ENCODE measurements at places on chromosomes 6 and 20.
A peak's percentile ranks its signal among the peaks of the same experiment; 100 is the strongest.

GRCh38 chr6:127924031-127924430 is 23.2 kb upstream of the THEMIS start:
- no peak for DNase-seq

DNA sequence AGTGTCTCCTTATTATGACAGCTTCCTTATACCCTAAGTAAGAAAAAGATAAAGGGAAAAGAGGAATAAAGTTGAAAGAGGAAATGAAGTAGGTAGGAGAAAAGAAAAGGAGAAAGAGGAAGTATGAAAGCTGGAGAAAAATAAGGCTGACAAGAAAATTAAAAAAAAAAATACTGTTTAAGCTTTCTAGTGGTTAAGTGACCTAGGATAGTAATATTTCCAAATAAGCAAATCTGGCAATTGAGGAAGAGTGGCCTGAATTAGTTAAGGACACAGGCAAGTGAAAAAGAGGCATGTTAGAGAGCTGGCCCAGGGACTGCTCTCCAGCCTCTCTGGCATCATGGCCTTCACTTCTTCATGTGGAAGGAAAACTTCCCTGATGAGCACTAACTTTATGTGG is 76.5 kb upstream of the ADGRF1 start:
- no peak for DNase-seq

DNA sequence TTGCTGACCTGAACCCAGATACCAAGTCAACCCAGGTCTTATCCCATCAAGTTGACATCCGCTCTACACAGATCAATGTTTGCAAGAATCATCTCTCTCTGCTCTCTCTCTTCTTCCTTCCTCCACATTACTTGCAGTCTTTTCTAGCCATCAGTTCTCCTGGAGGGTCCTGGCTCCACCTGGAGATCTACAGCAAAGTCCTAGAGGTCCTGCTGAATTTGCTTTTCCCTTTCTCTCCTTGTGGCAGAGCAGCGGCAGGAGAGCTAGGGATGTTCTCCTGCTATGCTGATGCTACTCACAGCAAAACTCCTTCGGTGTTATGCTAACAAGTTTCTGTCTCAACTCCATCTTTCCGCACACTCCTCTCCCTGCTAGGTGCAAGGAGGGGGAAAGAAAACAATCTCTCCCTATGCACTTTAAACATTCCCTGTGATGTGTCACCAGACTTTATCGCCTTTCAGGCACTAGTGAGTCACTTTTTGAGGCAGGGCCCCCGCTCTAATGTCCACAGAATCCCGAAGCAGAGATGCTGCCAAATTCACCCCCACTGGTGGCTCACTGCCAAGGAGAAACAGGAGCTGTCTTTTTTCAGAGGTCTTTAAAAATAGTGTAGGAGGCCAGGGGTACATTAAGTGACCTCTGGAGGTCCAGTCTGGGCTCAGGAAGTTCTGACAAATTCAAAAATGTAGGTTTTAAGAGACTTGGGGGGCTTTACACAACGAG is 62.6 kb downstream of the FAM50B start:
- no peak for DNase-seq

GRCh38 chr20:46260480-46260879 is 47.8 kb downstream of the CDH22 start:
- DNase-seq = no peak

GRCh38 chr6:2192976-2193375 is 52.4 kb downstream of the GMDS start:
- DNase-seq = no peak

DNA sequence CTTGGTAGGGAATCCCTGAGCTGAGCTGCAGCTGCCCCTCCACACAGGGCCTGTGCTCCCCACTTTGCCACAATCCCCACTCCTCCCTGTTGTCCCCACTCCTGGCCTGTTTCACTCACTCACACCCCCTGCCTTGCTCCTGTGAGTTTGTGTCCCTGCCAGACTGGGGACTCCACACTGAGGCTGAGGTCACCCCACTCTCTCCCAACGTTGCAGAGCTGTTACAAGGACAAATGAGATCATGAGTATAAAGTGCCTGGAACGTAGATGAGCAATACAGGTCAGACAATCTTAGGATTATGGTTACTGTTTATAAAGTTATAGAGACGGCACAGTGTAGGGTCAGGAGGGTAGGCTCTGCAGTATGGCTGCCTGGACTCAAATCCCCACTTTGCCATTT is 426.0 kb upstream of the SULF2 start:
- DNase-seq = no peak

DNA sequence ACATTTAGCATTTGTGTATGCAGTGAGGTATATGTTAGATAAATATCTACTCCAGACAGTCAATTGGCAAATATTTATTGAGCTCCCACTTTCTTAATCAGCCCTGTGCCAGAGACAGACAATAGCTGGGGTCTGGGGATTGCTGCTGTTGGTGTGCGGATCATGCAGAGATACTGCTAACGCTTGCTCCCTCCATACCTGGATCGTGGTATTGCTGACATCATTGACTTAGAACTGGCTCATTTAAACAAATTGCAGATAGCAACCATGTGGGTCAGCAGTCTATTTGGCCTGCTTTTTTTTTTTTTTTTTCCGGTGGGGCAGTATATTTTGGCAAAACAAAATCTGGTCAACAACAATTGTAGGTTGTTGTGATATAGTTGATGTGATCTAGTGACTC is 9.5 kb downstream of the ARID1B start:
- no peak for DNase-seq

DNA sequence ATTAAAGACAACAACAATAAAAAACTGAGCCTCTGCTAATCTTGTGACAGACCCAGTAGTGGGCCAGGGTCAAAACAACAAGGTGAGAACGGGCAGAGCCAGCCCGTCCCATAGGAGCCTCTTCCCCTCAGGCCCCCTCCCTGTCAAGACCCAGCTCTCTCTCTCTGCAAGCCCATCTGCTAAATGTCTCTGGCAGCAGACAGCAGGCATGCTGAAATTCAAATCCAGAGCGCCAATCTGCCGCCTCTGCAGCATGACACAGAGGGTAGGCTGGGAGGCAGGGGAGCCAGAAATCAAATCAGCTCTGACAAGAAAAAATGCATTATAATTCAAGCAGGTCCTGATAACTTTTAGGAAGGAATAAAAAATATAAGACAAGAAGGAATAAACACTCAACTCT is 26.3 kb downstream of the METTL24 start:
- no peak for DNase-seq

DNA sequence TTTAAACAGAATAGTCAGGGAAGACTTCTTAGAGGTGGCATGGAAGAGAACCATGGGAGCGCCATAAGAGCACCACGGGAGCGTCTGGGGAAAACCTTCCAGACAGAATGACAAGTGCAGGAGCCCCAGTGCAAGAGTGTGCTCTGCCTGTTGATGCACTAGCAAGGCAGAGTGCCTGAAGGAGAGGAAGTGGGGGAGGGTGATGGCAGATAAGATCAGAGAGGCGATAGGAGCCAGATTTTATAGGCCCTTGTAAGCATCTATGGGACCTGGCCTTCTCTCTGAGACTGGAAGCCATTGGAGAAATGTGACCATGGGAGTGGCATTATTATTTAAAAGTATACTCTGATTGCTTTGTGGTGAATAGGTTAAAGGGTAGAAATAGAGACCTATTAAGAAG is 13.1 kb downstream of the FUCA2 start:
- DNase-seq = peak; percentile 4

DNA sequence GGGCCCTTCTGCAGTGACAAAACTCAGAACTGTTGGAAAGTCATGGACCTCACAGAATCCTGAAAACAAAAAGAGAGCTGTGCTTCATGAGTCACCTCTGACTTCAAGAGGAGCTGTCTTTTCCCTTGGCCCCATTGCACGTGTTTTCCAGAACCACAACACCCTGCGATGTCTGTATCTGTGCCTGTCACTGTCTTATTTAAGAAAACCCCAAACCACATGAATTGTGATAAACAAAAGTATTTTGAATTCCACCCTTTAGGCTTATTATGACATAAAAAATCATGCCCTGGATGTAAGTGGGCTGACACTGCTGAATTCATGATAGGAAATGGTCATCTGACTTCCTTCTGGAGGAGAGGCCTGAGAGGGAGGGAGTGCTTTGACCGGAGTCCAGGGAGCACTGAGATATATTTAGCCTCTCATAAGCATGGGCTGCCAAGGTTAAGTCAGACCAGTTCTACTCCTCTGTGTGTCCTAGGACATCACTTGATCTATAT is 96.4 kb upstream of the DUSP22 start:
- DNase-seq = no peak

GRCh38 chr6:27568226-27568897 is 95.5 kb upstream of the ZNF184 start:
- DNase-seq = no peak

DNA sequence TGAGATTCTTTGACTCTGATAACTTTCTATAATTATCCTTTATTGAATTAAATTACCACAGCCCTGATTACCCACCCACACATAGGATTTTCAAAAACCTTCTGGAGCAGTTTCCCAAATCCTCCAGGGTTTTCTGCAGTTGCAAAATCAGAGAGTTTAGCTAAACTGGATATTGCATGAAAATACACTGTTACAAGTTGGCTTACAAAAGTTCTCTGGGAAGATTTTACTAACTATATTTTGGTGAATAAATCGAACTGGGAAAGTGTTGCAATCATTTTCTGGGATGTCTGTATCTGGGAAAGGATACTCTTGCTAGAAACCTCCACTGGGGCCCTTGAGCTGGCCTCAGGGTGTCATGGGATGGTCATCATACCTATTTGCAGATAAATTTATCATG is 97.6 kb upstream of the STMND1 start:
- DNase-seq = no peak

GRCh38 chr6:6402006-6402405 is 81.5 kb upstream of the F13A1 start:
- DNase-seq = no peak

- no peak for DNase-seq
Observed at GRCh38 chr6:142367501-142368018, 65.8 kb downstream of the ADGRG6 start.

GRCh38 chr6:87213364-87213763 is 58.0 kb downstream of the ZNF292 start:
- no peak for DNase-seq

DNA sequence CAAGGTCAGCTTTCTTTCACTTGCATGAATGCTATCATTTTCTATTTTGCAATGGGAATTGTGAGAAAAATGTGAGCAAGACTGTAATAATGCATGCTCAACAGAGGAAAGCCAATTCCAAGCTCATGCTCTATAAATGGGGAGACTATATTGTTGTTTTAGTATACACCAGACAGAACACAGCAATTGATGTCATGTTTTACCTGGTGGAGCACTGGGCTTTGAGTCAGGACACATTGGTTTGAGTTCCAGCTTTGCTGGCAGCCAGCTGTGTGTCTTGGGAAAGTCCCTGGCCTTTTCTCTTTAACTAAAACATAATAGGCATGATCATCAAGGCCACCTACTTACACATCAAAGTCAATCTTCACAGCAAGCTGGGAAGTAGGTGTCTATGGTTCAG is 83.3 kb downstream of the FOXA2 start:
- no peak for DNase-seq

DNA sequence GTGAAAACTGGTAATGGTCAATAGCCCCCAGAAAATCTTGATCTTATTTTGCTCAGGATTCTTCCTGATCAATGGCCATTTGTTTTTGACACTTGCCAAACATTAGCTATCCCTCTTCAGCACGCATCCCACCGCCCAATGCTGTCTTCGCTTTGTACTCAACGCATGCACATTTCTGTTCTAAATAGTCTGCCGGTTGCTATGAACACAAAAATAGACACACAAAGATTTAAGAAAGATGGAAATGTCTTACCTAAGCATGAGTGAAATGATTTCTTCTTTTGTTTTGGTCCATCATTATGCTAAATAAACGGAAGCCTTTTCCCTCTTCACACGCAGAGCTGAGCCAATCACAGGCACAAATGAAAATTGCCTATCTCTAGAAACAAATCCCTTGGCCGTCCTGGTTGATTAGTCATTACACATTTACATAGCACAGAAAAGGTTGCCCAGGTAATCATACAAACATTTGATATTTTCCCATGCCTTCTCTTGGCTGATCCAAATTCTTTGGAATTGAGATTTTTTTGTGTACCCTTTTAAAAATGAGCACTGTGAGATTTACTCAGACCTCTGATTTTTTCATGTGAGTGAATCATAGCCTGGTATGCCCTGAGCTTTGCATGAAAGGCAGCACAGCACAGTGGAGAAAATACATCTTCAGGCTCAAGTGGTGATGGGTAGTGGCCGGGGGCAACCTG is 70.5 kb upstream of the FAM184A start:
- DNase-seq = no peak

- no peak for DNase-seq
Observed at GRCh38 chr6:2296781-2297180, 51.4 kb upstream of the GMDS start.

DNA sequence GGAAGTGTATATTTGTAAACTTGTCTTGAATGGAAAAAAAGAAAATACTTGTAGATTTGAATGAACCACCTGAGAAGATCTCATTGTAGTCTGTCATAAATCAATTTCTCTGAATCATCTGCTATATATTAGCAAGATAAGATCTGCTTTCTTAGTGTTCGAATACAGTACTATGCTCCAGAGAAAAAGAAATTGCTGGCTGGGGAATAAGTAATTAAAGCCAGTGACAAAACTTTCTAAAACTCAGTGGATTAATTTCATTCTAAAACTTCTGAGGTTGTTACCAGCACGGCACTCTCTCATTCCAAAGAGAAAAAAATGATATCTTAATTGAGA is 22.4 kb upstream of the MROH8 start:
- no peak for DNase-seq

DNA sequence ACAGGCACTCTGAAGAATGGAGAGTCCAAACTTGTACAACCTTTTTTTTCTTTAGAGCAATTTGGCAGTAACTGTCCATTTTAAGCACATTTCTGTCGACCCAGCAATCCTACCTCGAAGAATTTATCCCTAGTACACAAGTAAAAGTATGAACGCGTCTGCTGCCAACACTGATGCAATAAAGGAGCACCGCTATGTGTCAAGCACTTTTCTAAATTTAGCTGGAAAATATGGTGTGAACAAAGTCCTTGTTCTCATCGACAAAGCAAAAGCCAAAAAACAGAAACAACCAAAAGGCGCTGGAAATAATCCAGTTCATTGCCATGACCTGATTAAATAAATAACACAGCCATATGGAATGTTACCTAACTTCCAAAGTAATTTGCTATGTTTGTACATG is 1.1 kb downstream of the DPM1 start:
- no peak for DNase-seq

- no peak for DNase-seq
Observed at GRCh38 chr20:48749437-48749836, 78.4 kb downstream of the PREX1 start.

Data from activated naive CD4-positive, alpha-beta T cell (primary cell).